ENCODE measurements at places on chromosomes 12 and 14.

GRCh38 chr14:71932229-71932981 is at the start of gene RGS6:
Gene RGS6, plus strand, starts transcription at chr14:71932429.
- DNase-seq = peak; percentile 80

GRCh38 chr12:103493199-103493598 is 2.6 kb downstream of the C12orf42 start:
- DNase-seq = no peak

GRCh38 chr12:132651444-132652100 is 33.0 kb downstream of the P2RX2 start:
- no peak for DNase-seq

DNA sequence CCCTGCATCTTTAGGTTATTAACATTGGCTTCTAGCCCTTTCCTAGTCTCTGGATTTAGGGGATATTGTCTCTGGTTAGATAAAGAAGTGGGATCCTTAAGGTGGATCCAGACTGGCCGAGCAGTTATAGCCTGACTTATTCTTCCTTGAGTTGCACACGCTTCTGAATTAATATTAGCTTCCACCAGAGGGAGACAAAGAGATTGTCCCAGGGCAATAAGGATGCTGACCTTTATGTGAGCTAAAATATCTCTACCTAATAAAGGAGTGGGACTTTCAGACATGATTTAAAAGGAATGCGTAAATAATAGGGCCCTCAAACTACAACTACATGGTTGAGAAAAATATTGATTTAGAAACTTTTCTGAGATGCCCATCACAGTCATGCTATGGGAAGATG is 139.7 kb downstream of the SLCO1B3 start:
- peak; percentile 11 for DNase-seq

GRCh38 chr12:47938594-47938993 is 24.8 kb upstream of the TMEM106C start:
- no peak for DNase-seq

DNA sequence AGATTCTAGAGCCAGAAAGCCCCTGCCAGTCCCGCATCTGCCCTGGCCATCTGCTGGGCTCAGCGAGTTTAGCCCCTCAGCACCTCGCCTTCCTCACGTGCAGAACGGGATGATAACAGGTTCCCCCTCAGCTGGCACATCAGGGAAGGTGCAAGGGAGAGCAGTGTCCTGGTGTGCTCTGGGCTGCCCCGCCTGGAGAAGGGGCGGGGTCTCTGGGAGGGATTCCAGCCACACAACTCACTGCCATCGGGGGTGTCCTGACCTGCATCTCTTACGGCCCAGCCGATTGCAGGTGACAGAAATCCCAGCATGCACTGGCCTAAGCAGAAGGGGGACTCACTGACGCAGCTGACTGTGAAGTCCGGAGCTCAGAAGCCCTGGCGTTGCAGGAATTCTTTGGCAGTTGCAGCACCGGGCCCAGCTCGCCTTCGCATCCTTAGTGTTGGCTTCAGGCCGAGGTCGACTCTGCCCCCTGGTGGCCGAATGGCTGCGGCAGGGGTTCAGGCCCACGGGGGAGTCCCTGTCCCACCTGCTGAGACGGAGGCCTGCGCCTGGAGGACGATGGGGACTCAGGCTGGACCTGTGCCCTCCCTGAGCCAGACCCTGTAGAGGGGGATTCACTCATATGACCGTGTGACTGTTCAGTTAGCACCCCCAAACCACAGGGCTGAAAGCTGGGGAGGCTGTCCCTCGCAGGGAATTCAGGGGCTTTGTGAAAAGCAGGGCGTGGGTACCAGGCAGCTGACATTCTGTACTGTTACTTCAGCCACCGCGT is 178.6 kb downstream of the ADGRD1 start:
- peak; percentile 91 for DNase-seq
